ENCODE measurements at places on chromosomes 12 and 14. TPM values are rescaled to one million over a fixed set of nuclear protein-coding genes. Genes with fewer than 3 reads are reported as not detected.

CDKN3 gene
- total RNA-seq, result 92.7 TPM

RIPK3 gene
- 5.9 TPM for total RNA-seq

PAPLN gene
- 0.47 TPM for total RNA-seq

DAO gene
- total RNA-seq, result not detected

PRR4 gene
- 3.2 TPM for total RNA-seq

SLC22A17 gene
- total RNA-seq, result 2.3 TPM

PGF gene
- total RNA-seq, result 0.45 TPM

SLC6A12 gene
- total RNA-seq, result not detected

BAZ2A gene
- total RNA-seq, result 89.3 TPM

TMX1 gene
- 53.6 TPM for total RNA-seq

KRT2 gene
- total RNA-seq, result not detected

HOXC9 gene
- not detected for total RNA-seq

MIP gene
- not detected for total RNA-seq

DNA sequence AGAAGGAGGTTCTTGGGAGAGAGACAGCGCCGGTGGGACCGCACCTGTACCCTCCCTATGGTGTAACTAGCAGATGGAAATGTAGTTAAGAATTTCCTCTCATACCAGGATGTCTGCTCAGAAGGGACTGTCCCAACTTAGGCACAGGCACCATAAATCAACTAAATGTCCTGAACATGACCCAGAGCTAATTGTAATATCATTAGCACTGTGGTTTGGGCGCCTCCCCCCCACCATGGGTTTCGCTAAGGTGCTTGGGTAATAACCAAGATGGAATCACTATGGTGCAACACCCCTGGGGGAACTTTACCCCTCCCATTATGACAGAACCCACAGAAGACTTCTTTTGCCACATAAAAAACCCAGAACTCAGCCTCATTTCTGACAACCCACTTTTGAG lies 15.9 kb downstream of the ZNF641 start:
- DNase-seq, result peak; percentile 68

- DNase-seq, result no peak
Observed at GRCh38 chr12:3376779-3377455, 114.1 kb upstream of the PRMT8 start.

DNA sequence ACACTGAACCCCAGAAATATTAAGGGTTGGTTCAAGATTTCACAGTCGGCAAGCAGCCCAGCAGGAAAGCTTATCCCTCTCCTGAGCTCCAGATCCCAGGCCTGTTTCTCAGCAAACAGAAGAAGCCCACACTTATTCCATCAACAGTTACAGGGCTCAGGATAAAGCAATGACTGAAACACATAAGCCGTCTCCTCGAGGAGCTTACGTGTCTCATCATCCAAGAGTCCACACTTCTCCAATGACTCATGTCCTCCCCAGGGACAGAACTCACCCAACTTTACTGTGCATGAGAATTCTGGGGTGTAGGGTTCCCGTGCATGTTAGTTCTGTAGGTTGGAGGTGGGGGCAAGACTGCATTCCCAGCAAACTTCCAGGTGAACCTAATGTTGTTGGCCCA lies 31.2 kb downstream of the GSC start:
- no peak for DNase-seq

DNA sequence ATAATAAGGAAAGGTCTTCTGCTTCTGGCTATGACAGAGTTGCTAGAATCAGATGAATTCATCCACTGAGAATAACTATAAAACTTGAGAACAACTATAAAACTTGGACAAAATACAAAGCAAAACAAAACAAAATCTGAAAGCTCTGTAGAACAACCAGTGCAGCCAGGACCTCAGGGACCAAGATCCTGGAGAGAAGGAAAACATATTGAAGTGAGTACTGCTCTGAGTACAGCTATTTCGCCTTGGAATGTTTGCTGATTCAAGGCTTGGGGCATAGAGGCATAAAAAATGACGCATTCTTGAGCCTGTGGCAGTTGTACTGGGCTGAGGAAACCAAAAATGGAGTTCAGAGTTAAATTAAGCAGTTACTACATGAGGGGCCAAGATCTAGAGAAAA lies 21.7 kb downstream of the FOXA1 start:
- no peak for DNase-seq

DNA sequence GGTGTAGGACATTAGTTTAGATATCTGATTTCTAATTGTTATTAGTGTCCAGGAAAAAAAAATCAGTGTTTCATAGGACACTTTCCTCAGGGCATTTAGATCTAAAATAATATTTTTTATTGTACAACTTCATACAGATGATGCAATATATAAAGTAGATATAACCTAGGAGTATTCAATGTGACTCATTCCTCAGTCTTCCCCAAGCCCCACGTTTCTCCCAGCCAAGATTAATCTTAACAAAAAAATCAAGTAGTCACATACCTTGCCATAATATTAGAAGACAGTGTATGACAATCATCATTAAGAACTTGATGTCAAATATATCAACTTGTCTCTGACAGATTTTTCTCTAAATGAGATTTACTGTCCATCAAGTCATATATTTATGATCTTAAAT lies 37.1 kb downstream of the PPFIA2 start:
- DNase-seq, result no peak

DNA sequence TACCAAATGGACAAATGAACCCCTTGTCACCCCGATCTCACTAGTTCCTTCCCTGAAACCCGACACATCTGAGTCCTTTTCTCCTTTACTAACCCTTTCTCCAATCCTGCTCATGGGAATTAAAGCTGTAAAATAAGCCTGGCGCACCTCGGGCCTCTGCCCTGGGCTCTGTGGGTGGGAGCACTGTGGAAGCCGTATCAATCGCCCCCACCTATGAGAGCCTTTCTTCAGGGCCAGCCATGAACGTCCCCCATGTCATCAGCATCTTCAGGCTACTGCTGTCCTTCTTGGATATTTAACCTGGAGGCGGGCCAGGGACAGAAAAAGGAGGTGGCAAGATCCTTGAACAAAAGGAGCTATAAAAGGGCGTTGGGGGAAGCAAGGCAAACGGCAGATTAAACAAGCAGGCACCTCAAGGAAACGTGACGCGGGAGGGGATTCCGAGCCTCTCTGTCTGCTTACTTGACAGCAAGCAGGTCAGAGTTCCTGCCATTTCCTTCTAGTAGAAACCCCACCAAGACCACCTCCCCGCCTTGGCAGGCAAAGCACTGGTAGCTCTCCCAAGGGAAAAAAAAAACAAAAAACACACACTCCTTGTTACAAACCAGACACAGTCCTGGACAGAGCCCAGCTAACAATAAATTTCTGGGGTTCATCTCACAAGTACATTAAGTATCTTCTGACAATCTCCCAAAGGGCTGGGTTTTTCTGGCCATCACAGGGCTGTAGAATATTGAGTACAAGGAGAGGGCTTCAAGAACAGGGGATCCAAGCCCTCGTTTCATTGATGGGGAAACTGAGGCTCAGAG lies 62.9 kb downstream of the DPF3 start:
- DNase-seq, result no peak

GRCh38 chr12:90343966-90344365 lies 611.0 kb downstream of the CCER1 start:
- DNase-seq, result no peak

DNA sequence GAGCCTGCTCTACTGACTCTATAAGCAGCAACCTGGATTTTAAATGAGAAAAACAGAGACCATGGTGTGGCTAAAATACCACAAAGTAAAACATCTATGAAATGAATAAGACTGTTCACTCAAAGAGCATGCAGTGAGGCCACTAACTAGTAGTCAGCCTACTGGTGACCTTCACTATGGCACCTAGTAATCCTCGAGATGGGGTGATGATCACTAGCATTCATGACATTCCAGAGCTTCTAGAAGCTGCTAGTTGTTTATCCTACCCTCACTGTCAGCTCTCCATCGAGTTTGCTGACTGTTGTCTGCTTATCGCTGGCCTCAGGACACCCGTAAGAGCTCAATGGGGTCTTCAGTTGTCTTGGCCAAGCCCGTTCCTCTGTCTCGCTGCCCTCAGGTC lies 13.7 kb downstream of the SPTB start:
- DNase-seq, result no peak

DNA sequence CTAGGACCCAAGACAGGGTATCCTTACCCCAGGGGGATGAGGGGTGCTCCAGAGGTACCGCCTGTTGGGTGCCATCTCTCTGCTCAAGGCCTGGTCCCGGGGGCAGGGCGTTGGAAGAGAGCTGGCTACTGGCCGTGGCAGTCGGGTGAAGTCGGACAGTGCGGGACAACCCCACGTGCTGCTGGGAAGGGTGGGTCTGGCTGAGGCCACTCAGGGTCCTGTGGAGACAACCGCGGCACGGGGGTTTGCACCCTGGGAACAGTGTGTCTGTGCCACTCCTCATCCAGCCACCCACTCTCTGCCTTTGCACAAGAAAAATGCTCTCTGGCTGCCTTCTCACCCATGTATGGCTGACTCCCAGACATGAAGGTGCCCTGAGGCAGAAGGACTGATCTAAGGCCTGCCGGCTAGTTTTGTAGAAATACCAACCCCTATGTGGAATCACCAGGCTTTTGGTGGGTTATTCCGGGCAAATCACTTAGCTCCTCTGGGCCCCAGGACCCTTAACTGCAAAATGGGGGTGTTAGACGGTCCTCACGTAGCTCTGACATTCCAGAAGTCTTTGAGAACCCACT lies 56.5 kb downstream of the LTBP2 start:
- no peak for DNase-seq

GRCh38 chr12:121894633-121895032 lies 6.0 kb downstream of the PSMD9 start:
- DNase-seq, result no peak

DNA sequence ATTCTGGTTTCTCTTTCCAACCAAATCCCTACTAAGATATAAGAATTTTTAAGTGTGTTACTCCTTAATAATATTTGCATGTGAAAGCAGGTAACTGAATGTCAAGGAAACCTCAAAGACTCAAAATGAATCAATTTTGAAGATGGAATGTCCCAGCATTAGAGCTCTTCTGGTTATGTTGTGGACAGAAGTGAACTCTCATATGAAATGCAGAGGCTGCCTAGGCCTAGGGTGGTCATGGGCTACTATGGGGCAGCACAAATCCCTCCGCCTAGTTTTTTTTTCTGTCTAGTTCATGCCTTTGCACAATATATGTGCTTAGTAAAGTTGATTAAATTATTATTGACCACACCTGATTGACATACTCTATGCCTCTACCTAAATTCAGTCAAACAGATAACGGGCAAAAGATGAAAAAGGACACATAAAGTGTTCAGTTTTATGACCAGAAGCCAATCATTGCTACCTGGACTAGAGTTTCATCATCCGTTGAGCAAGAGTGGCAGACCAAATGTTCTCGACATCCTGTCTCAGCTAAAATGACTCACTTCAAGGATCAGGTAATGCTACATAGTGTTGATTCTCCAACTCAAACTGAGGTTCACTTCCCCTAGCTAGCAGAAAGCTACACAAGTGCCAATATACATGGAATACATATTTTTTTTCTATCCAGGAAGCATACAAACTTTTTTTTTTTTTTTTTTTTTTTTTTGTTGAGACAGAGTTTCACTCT lies 1211.4 kb downstream of the VRK1 start:
- peak; percentile 40 for DNase-seq

- DNase-seq, result peak; percentile 75
Observed at GRCh38 chr12:96427269-96427729, 27.1 kb upstream of the CDK17 start.

- DNase-seq, result no peak
Observed at GRCh38 chr12:41228066-41228820, 40.1 kb downstream of the PDZRN4 start.

DNA sequence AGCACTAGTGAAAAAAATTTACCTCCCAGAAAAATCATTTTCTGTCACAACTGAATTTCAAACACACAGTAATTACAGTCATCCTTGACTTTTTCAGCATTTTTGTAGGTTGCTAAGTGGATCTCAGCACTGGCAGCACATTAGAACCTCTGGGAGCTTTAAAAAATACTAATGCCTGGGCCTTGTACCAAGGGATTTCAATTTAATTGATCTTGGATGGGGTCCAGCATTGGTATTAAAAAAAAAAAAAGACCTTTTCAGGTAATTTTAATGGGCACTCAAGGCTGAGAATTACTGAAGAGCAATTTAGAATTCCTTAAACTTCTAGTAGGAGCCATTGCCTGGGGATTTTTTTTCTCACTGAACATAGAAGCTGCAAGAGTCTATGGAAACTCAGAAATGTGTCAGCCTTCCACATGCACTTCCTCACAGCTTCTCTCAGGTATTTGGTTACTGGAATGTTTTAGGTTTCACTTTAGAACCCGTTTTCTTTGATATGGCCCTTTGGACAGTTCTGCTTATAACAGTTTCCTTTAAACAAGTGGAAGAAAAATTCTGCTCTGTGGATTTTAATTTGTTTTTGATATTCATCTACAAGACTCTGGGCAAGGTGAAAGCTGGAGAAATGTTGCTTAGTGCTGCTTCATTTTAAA lies 88.5 kb upstream of the DACT1 start:
- DNase-seq, result no peak

DNA sequence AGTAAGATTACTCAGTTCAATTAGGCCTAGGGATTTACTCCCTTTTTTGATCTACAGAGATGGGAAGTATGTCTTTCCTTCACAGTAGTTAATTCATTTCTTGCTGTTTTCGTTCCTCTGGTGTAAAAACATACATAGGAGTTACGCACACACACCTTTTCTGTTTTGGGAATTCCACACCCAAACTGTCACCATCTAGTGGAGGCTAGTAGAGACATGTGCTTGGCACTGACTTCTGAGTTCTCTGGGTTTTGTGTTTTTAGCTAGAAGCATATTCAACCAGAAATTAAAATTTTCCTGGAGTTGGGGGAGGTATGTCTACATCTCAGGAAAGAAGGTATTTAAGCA lies 1.4 kb downstream of the SUSD6 start:
- DNase-seq, result no peak

- DNase-seq, result no peak
Observed at GRCh38 chr14:91281346-91281745, 36.8 kb upstream of the GPR68 start.

- DNase-seq, result no peak
Observed at GRCh38 chr14:23406725-23407355, 1.2 kb downstream of the MYH6 start.

- DNase-seq, result no peak
Observed at GRCh38 chr12:76201316-76201715, 116.8 kb upstream of the NAP1L1 start.

DNA sequence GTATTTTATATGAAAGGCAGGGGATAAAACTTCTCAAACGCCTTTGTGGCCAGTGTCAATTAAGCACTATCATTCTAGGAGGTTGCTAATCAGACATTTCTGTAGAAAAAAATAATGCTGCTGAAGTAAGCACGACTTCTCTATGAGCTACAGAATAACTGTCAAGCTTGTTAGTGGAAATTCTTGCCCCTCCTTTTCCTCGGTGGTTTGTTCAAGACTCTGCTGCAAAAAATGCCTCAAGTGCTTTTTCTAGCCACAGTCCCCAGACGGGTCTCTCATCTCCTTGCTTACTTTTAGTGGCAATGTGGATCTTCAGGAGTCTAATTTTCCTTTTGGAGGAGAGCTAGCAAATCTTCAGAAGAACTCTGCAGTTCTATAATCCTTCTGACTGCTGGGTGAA lies 452.0 kb downstream of the FUT8 start:
- no peak for DNase-seq

All from activated CD8-positive, alpha-beta T cell treated with anti-CD3 and anti-CD28 coated beads for 36 hours (primary cell).